ENCODE measurements at places on chromosomes 13 and 19.

- DNase-seq = no peak
These were observed 12.3 kb upstream of the ARL11 start for GRCh38 chr13:49615836-49616675.

GRCh38 chr19:16470911-16471811, 609 bp downstream of the EPS15L1 start:
- DNase-seq = no peak

GRCh38 chr13:110192472-110192871, 114.5 kb downstream of the COL4A1 start:
- DNase-seq = no peak

- no peak for DNase-seq
These were observed 11.6 kb upstream of the NAA16 start for GRCh38 chr13:41299316-41300094.

- no peak for DNase-seq
These were observed 13.9 kb upstream of the OVOL3 start for GRCh38 chr19:36097036-36097435.

GRCh38 chr19:9847087-9847671, 12.1 kb downstream of the PIN1 start:
- peak; percentile 28 for DNase-seq

DNA sequence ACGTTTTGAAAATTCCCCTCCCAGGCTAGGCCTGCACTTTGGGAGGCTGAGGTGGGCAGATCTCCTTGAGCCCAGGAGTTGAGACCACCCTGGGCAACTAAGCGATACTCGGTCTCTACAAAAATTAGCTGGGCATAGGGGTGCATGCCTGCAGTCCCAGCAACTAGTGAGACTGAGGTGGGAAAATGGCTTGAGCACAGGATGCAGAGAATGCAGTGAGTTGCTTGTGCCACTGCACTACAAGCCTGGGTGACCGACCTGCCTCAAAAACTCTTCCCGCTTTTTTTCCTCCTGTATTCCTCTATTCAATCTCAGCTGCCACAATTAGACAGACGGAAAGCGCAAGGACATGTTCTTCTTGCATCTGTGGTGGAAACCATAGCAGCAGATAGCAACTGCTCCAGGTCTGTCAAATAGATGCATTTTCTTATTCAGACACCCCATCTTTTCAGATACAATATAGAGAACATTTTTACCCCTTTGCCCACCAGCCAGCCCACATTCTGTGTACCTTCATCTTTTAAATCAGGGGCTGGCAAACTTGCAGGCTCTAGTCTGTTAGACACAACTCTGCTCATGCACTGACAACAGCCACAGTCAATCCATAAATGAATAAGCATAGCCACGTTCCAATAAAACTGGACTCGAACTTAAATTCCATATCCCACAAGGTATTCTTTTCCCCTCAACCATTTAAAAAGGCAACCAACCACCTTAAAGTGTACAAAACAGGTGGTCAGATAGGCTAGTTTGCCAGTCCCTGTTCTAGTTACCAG, 4.8 kb downstream of the TPT1 start:
- no peak for DNase-seq

DNA sequence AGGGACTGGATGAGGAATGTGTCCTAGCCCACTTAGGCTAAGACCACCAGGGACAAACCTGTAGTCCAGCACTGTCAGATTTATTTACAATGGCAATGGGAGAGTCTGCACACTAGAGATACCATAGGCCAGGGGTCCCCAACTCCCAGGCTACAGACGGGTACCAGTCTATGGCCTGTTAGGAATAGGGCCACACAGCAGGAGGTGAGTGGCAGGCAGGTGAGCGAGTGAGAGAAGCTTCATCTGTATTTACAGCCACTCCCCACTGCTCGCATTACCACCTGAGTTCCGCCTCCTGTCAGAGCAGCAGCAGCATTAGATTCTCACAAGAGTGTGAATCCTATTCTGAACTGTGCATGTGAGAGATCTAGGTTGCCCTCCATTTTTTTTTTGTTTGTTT, 2.4 kb downstream of the THAP8 start:
- DNase-seq = no peak
